Islet precursor cell (in vitro differentiated cells): ENCODE measurements at places on chromosomes 5 and 9.

DNA sequence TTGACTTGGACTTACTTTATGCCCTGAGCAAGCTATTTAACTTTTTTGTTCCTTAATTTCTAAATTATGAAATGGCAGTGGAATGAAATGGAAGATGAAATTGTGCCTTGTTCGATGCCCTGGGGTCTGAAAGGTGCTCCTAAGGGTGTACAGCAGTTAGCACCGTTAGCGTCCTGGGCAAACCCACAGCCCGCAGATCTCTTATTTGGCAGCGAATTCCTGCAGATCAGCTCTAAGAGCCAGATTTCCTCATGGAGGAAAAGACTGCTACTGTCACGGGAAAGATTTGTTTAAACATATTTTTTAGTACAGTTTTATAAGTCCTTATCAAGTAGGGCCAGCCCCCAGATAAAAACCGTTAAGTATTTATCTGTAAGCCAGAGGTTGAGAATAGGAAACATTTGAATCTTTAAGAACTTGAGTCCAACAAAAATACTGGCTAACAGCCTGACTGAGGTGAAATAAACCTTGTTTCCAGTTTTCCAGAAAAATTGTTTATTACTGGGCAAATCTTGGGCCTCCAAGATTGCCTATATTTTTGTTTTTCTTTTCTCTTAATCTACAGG, 216.5 kb upstream of the DMRT1 start:
- DNase-seq, result no peak

DNA sequence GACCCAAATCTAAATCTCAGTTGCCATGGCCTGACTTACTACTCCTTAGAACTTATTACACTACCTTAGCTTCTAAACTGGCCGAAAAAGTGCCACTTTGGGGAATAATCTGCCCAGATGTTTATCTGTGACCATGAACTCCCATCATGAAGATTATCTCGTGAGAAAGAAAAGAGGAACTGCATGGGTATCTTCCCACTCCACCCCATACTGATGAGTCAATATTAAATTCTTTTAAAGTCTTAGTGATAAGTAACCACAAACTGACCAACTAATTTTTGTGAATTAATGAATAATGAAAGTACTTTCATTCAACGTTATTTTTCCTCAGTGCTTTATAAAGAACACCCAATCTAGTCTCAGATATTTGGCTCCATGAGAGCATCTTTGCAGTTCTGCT, 493.5 kb downstream of the EBF1 start:
- no peak for DNase-seq

GRCh38 chr9:104882086-104882485, 45.9 kb downstream of the ABCA1 start:
- no peak for DNase-seq

- DNase-seq, result no peak
Measured at GRCh38 chr5:40801771-40802562, 3.8 kb upstream of the PRKAA1 start.

DNA sequence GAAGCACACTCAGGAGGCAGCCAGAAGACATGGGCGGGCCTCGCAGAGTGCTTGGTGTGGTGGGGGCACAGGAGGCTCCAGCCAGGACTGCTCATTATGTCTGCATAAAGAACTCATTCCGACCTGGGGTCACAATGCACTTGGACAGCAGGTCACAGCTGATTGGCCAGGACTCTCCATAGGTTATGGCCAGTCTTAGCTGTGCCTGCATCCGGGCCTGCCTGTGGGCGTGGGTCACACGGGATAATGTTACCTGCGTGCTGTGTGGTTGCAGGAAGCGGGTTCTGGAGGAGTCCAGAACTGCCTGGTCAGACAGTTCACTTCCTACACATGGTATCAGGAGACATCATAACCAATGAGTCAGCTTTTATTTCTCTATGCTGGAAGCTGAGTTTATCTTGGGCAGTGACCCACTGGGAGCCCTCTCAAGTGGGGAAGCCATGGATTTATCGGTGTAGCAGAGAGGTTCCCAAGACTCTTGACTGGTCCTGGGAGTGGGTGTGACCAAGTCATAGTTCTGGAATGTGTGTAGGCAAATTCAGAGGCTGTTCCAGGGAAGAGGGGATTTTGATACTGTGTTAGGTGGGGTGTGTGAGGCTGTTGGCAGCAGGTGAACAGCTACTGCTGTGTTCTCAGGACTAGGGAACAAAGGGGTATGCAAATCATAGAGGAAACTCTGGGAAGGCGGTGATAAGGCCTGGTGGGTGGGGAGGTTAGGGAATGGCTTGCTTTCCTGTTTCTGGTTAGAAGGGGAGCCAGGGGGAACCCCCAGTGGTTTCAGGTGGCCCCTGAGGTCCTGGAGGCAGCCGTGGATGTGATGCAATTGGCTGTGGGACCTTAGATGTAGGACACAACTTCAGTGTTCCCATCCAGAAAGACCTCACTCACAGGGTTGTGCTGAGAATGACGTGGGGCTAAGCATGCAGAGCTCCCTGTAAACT, 51.3 kb downstream of the ARHGEF37 start:
- DNase-seq, result no peak

GRCh38 chr5:80092486-80093107, 57.4 kb downstream of the THBS4 start:
- DNase-seq, result no peak

GRCh38 chr5:90421136-90421535, 11.6 kb upstream of the CETN3 start:
- peak; percentile 75 for DNase-seq

DNA sequence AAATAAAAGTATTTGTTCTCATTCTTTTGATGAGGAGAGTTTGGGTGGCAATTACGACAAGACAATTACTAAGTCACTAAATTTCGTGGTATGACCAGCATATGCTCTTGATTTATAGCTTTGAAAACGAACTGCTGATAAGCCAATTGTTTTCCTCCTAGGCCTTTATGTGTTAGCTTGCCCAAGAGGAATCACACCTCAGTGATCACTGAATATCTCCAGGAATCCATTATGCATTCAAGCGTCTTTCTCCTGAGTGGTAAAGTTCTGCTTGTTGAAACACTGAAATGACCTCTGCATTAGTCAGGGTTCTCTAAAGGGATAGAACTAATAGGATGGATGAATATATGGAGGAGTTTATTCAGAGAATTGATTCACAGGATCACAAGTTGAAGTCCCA, 677.7 kb upstream of the MEF2C start:
- no peak for DNase-seq

GRCh38 chr5:85865296-85865695, 752.4 kb upstream of the COX7C start:
- DNase-seq, result no peak

GRCh38 chr9:123373946-123374345, 17.9 kb downstream of the CRB2 start:
- peak; percentile 98 for DNase-seq

- DNase-seq, result no peak
Measured at GRCh38 chr5:11387382-11387781, 516.9 kb downstream of the CTNND2 start.

- DNase-seq, result no peak
Measured at GRCh38 chr9:82949203-82949602, 113.7 kb downstream of the RASEF start.

GRCh38 chr5:147113967-147114366, 120.9 kb upstream of the STK32A start:
- no peak for DNase-seq

DNA sequence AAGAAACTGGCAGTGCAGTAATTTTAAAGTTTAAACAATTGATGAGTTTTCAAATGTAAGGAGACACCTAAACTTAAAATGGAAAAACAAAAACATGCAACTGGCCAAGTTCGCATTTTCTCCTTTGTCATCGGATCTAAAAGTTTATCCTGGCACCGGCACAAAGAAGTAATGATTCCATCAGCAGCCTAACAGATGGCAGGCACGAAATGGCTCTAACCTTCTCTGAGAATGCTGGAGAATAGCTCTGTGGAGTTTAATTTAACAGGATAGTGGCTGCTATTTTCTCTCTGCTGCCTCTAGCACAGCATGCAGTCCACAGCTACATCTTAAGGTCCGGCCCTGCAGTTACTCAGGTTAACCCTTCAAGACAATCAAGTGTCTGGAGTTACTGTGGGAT, 82.2 kb downstream of the PRELID2 start:
- DNase-seq, result no peak

DNA sequence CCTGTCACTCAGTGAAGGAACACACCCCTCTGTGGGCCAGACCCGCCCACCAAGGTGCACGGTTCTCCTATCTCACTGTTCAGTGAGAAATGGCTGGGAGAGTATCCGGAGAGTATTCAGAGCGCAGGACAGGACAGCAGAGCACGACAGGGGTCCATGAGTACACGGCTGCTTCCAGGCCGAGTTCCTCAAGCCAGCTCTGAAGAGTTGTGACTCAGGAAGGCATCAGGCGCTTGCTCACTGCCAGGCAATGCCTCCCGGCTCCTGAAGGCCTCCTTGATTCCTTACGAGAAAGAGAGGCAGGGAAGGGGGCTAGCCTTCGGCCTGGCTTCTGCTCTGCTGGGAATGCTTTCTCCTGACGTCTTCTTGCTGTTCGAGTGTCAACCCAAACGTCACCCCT, 132.1 kb upstream of the PPP1R26 start:
- DNase-seq, result no peak

DNA sequence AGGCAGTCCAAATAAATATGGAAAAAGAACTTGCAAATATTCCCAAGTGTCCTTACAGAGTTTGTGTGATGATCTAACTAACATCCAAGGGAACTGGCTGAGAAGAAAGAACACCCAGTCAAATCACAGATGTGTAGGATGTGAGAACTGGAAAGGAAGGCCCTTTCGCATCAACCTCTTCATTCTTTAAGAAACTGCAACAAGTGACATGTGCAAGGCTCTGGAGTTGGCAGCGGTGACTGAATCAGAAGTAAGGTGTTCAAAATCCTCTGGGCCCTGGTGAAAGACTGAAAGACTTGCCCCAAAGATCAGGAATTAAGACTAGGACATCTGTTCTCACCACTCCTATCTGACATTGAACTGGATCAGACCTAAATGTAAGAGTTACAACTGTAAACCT, 88.7 kb downstream of the RAPGEF1 start:
- DNase-seq, result no peak

DNA sequence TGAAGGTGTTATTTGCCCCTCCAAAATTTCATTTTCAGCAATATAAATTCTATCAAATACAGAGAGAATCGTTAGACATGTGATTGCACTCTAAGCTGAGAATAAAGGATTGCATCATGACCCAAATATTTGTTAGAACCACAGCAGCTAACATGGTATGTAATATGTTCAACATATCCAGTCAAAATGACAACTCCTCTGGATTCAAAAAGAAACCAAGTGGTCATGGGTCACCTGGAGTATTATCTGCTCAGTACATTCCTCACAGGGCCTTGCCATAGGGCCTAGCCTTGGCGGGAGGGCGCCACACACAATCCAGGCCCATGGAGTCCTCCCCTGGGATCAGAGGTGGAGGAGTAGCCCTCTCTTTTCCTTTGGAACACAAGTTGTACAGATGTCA, 179.2 kb downstream of the HSD17B3 start:
- DNase-seq, result no peak

DNA sequence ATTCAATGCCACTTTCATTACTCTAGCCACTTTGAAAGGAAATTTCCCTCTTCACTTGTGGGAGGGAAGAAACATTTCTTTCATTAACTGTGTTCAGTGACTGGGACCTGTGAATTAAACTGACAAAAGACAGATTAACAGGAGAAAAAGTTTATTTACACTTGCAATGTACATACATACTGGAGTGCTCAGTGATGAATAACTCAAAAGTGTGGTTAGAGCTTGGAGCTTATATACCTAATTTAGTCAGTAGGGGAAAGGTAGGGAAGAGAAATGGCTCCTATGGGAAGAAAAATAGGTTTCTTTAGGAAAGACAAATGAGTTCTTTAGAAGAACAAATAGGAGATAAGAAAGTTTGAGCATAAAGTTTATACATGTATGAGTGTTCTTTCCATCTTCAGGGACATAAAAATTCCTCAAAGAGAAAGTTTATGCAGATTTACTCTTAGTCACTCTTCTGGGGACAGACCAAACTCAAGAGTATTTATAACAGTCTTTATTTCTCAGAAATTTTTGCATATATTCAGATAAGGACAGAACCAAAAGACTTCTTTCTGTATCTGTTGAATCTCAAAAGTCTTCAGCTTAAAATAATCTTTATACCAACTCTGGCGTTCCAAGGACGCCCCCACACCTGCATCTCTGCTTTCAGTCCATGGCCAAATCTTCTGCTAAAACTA, 120.0 kb upstream of the RAI14 start:
- DNase-seq, result no peak

DNA sequence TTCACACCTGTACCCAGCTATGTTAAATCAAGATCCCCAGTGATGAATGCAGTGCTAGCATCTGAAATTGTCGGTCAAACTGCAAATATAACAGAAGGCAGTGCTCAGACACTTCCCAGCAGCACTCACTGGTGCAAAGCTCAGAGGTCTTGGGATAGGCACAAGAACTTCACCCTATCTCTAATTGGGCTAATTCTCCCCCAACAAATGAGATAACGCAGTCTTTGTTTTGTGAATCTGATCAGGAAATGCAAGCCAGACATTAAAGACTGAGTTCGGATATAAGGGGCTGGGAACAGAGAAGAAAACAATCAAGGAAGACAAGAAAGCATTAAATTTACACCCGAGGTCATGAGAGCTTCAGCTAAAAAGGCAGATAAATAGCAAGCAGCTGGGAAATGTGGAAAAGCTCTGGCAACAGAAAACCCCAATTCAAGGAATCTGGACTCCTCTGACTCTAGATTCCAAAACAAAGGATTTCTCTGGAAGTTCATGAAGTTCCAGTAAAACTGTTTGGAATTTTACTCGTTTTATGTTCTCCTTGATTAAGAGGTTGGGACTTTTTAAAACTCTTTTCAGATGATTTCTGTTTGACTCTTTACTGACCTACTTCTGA, 65.1 kb downstream of the GNA14 start:
- peak; percentile 10 for DNase-seq

DNA sequence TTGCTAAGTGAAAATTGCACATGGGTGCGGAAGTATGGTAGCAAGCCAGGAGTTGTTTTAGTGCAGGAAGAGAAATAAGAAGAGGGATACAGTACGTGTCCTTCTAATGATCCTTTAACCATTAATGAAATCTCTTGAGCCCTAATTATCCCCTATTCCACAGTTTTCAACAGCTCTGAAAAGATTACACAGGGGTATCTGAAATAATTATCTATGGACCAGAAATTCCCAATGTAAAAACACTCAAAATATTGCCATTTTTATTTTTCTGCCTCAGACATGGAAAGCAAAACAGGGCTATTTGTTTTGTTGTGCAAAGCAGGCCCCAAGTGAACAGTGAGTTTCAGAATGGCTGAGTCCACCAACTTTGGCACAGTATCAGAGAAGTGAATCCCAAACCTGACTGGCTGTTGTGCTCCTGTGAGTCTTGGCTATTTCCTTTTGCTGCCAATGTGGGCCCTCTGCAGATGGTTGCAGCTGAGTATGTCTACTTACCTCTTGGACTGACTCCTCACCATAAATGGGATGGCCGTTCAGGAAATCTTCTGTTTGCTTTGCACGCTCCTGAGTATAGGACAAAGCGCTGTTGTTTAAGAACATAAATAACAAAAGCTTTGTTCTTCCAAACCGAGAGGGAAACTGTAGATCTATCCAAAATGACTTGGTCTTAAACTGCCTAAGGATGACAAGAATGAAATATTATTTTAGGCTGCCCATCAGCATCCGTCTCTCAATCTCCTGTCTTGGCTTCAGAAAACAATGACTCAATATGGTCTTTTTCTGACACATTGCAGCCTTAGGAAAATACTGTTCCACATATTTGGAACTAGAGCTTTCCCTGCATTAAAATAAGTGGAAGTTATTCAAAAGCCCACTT, 204.1 kb downstream of the DEPDC1B start:
- no peak for DNase-seq
